ENCODE measurements at places on chromosomes 11 and 22. TPM values are rescaled to one million over a fixed set of nuclear protein-coding genes. Genes with fewer than 3 reads are reported as not detected.
A peak's percentile ranks its signal among the peaks of the same experiment; 100 is the strongest.

DNA sequence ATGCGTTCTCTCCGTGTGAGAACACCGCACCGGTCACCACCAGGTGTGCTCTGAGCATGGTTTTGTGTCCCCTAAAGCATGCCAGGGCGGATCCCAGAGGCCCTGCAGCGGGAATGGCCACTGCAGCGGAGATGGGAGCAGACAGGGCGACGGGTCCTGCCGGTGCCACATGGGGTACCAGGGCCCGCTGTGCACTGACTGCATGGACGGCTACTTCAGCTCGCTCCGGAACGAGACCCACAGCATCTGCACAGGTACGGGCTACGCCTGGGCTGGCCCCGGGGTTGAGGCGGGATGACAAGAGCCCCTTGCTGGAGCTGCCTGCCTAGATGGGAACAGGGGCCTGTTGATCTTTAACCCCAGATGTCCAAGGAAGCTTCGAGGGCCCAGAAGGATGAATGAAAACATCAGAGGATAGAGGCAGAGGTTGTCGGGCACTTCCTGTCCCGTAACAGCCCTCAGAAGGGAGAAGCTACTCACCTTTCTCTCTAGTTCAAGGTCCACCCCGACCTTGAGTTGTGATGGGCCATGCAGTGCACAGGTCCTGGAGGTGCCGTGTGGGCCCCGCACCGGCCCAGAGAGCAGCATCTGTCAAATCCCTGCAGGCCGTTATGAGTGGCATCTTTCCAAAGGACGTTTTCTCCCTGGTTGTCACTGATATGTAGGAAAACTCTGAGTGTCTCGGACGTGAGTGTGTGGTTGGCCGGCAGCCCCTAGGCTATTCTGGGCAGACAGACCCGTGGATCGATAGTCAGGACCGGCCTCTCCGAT, 3.3 kb downstream of the CRELD2 start:
- DNase-seq, result no peak

The NLRP10 gene
- total RNA-seq, result not detected

DNA sequence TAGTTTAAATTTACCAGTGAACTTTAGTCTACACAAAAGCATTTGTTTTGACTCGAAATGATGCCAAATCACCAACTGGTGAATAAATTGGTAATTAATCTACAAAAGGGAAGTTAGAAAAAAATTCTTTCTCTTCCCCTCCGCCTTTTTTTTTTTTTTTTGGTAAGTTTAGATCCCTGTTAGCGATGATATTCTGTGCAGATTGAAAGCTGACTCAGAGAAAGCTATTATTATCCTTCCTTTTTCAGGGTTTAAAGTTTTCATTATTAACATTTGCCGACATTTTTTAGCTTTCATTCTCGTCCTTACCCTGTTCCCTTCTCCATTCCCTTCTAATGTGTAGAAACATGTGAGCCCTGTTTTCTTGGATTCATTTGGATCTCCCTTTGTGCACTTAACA, 16.8 kb upstream of the NUP160 start:
- DNase-seq, result no peak

DNA sequence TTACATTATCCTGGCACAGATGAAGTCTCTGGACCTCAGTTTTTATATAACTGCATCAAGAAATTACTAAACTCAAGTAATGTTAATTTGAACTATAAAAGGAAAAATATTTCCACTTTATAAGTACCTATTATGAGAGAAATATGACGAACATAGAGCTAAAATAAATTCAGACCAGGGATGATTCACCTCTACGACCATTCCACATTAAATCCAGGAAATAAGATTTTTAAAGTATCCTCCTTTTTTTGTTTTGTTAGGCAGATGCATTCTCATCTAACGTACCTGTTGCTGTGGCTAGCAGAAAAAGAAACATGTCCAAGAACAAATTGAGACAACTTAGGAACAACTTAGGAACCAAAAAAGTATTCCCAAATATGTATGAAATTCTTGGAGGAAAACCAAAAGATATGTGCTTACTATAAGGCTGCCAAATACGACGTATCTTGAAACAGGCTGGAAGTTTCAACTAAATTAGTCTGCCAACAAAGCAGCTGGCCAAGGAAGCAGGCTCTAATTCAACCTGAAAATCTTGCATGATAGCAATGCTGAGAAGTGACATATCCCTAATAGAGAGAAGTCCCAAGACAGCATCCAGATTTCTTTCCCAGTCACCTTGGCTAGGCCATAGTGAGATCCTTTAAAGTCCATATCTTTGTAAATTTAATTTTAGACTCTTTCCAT, 15.7 kb downstream of the SPTY2D1 start:
- DNase-seq, result no peak

The CEND1 gene
- total RNA-seq, result 0.20 TPM

The GLB1L2 gene
- 6.0 TPM for total RNA-seq

DNA sequence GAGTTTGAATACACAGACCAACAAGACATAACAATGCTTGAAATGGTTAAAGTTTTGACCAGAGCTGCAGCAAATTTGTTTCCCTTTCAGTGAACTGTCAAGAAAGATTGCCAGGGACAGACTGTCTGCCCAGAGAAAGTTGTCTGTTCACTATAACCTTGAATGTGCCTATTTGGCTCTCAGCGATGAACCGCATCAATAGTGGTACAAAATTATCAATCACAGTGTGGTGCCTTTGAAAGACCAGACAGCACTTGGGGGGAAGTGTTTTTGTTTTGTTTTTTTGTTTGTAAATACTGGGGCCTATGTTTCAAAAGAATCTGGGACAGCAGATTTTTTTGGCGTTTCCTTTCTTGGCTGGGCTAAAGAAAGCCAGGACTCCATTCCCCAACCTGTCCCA, 123.1 kb downstream of the CD44 start:
- DNase-seq, result no peak

- DNase-seq, result no peak
Observed at GRCh38 chr11:35800970-35801953, 138.7 kb downstream of the TRIM44 start.

- DNase-seq, result no peak
Observed at GRCh38 chr11:103659743-103660142, 376.7 kb upstream of the DDI1 start.

The PIWIL4 gene
- 0.36 TPM for total RNA-seq

- no peak for DNase-seq
Observed at GRCh38 chr11:95739108-95739938, 50.3 kb downstream of the FAM76B start.

- no peak for DNase-seq
Observed at GRCh38 chr11:72189455-72190250, 2.3 kb upstream of the FOLR1 start.

The KRTAP5-10 gene
- total RNA-seq, result not detected

- DNase-seq, result peak; percentile 9
Observed at GRCh38 chr11:110478410-110478809, 48.7 kb downstream of the FDX1 start.

The ST14 gene
- not detected for total RNA-seq

GRCh38 chr11:17718510-17718962, 835 bp upstream of the MYOD1 start:
- no peak for DNase-seq

DNA sequence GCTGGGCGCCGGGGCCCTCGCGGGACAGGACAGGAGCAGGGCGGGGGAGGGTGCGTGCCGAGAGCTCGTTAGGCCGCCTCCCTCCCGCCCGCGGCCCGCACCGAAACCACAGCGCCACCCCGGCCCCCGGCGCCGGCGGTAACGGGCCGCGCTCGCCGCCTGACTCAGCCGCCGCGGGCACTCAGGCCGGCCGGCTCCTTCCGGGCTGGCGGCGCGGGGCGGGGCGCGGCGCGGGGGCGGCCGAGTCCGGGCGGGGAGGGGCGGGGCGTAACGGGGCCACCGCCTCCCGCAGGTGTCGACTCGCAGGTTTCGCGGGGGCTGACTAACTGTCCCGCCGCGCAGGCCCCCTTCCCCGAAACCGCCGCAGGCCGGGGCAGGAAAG, at the start of gene AP5B1:
TSS of gene AP5B1 (minus strand) at position 207 of the 382 bp plus-strand sequence. CDS start 385 bp downstream, outside the sequence.
- DNase-seq, result peak; percentile 77

- no peak for DNase-seq
Observed at GRCh38 chr11:7559398-7560283, 45.8 kb downstream of the PPFIBP2 start.

DNA sequence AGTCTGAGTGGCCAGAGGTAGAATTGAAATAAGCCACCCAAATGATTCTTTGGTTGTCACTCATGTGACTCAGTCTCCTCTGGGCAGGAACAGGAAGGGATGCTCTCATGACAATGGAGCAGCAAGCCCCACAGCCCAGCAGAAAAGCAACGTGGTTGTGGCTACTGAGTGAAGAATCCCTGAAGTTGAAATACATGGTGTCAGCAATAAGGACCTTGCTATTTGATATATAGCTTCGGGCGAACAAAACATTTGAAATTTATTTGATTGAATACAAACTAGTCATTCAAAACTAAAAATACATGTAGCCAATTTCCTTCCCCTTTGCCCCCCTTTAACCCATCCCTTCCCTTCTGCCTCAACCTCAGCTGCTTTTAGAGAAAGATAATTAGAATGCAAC, 14.5 kb upstream of the DTX4 start:
- no peak for DNase-seq

DNA sequence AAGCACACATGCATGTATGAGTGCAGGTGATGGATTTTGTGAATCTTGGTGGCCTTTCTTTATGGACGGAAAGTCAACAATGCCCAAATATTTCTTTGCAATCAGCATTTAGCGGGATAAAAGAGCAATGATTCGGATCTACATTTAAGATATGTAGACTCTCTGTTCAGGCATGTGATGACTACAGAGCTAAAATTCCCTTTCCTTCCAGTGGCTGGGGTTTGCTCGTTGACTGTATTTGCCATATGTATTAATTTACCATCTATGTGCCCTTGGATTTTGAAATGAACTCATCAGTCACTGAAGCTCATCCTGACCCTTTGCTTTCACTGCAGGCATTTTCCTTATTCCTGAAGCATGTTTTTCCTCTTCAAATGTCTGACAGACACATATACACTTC, 13.6 kb downstream of the BLID start:
- DNase-seq, result no peak

DNA sequence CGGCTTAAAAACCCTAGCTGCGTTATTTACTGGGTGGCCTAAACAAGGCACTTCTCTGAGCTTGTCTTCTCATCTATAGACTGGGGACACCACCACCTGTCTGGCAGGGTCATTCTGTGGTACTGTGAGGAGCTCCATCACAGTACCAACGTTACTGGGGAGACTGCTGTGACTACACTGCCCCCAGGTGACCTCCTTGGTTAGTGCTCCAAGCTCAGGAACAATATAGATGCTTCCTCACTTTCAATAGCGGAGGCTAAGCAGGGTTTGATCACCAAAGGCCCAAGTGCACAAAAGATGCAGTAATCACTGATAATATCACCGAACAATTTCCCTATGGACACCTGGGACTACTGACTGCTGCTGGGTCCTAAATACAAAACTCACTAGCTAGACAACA, 18.8 kb downstream of the PRPF19 start:
- DNase-seq, result peak; percentile 67

GRCh38 chr22:36966851-36967540, 52.3 kb downstream of the TST start:
- no peak for DNase-seq

DNA sequence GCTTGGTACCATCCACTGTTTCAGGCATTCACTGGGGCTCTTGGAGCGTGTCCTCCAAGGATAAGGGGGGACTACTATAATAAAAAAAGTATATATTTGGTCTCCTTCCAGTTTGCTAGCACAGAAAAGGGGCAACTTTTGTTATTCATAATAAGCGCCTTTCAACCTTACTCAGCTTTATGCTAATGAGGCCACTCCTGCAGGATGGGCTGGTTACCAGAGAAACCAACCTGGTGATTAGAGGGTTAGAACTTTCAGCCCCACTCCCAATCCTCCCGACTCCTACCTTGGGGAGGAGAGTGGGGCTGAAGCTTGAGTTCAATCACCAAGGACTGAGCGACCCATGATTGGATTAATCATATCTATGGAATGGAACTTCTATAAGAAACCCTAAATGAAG, 31.8 kb downstream of the PPFIBP2 start:
- DNase-seq, result no peak

DNA sequence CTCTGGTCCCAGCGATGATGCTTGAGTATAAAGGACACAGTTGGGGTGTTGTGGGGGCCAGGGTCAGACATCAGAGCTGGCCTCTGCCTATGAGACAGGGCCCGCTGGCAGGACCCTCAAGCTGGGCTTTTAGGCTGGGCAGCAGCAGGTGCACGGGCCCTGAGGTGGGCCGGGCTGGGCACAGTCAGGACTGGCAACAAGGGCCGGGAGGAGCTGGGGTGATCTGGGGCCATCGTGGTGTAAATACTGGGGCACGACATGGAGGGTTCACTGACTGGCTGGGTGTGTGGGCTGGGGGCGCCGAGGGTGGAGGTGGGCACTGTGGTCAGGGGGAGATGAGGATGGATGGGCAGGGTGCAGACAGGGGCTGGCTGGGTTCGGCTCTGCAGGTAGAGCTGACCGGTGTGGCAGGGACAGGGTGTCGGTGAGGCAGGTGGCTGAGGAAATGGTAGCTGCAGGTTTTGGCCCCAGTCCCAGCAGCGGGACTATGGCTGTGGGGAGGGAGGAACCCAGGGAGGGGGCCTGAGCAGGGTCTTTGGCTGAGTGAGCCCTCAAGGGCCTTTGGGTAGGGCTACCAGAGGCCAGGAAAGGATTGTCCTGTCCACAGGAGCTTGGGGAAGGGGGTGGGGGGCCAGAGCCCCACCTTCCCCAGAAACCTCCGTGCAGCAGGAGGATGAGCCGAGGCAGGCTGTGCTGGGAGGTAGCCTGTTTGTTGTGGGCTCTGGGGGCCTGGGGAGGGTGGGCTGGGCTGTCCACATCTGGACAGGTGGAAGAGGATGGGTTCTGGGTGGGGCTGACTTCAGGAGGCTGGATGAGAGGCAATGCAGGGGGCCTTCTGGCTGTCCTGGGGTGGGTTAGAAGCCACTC, 81.4 kb downstream of the KCNQ1 start:
- no peak for DNase-seq

- DNase-seq, result no peak
Observed at GRCh38 chr11:13348305-13348704, 70.7 kb downstream of the BMAL1 start.

DNA sequence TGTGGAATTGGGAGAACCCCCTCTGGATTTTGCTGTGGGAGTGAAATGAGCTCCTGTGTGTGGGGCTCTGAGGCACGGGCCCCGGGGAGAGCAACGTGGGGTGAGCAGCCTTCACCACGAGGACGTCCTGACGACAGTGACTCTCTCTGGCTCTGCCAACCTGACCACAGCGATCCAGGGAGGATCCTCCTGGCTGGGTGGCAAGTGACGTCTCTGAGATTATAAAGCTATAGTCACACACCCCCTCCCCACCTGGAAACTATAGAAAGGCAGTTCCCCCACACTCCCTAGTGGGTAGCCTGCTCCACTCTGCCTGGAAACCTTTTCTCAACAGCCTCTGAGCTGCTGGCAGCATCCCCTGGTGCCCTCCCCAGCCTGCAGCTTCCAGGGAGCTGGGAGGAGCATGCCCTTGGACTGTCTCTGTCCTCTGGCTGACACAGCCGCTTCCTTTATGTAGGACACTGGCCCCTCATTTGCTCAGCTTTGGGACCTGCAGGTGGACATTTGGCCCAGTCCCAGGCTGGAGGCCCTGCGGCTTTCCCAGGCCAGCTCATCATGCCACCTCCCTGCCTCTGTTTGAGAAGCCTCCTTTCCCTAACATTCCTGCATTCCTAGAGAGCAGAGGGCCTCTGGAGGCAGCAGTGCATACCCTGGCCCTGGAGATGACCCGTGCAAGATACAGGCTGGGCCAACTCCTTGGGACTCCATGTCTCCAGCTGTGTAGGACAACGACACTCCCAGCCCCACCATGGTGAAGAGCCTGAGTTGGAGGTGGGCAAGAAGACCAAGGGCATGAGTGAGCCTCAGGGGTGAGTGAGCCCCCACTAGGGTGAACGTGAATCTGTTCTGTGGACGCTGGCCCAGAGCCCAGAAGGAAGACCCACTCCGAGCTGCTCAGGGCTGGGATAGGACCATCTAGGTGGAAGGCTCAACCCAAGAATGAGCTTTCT, 314.0 kb downstream of the NTM start:
- DNase-seq, result no peak

Measured in activated CD8-positive, alpha-beta T cell treated with anti-CD3 and anti-CD28 coated beads for 36 hours (primary cell).